Immature natural killer cell (primary cell): ENCODE measurements at places on chromosomes 1 and 21.

DNA sequence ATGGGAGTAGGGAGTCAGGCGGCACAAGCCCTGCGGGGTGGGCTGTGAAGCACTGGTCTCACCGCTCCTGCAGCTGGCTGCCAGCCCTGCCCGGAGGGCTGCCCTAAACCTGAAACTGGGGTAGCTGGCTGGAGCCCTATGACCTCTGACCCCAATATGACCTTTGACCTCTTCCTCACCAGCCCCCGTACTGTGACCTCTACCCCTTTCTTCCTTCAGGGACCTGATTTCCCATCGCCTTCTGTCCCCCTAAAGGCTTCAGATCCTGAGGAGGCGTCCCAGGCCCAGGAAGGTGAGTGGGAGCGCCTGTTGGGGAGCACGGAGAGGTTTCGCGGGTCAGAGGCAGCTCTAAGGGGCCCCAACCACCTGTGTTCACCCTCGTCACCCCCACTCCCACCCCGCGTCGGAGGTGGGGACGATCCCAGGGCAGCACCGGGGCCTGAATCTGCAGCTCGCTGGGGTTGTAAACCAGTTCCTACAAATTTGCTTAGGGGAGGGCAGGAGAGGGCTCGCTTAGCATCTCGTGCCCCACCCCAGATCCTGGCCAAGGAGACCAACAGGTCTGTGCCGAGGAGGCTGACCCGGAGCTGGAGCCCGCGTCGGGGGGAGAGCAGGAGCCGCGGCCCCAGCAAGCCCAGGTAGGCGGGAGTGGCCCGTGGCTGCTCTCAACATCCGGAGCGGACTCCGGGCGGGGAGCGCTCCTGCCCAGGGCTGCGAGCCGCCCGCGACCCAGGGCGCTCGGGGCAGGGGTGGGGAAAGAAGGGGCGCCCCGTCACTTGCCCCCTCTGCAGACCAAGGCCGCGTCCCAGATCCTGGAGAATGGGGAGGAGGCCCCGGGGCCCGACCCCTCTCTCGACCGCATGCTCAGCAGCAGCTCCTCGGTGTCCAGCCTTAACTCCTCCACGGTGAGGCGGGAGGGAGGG, 7.3 kb downstream of the SYTL1 start:
- peak; percentile 35 for DNase-seq

DNA sequence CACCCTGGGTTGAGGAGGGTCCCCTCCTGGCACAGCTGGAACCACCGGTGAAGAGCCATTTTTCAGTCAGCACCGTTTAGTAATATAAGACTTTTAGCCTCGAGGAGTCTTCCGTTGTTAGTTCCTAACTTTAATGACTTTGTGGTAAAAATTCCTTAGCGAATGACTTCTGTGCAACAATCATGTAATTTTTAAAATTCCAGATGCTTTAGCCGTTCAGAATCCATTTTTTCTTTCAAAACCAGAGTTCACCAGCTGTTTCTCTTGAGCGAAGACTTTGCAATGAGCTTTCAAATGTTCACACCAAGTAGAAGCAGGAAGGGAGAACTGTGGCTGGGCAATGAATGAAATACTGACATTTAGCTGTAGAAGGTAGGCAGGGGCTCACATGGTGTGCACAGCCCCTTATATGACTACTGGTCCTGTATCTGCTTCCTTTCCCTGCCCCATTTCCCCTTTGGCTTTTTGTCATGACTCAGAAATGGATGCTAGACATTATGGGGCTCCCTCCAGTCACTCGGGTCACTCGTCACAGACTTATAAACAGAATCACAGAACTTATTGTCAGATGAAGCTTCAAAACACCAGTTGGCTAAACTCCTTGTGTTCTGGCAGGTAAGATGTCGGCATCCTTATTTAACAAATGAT, 4.1 kb downstream of the DISC1 start:
- DNase-seq, result no peak

GRCh38 chr1:243842978-243843511, 7.0 kb downstream of the AKT3 start:
- DNase-seq, result no peak

DNA sequence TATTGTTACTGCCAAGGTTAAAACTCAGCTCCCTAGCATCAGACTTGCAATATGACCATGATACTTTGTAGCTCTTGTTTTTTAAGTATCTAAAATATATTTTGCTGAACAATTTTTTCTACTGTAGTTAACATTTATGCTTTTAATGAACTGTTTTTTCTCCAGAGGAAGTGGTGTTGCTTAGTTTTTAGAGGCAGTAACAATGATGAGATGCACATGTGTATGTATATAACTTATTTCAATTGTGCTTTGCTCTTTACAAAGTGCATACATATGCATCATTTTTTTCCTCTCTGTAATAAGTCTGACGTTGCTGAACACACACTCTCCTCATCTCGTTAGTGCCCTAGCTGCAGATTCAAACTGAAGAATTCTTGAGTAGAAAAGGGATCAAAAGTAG, 418.8 kb downstream of the ZP4 start:
- DNase-seq, result no peak

DNA sequence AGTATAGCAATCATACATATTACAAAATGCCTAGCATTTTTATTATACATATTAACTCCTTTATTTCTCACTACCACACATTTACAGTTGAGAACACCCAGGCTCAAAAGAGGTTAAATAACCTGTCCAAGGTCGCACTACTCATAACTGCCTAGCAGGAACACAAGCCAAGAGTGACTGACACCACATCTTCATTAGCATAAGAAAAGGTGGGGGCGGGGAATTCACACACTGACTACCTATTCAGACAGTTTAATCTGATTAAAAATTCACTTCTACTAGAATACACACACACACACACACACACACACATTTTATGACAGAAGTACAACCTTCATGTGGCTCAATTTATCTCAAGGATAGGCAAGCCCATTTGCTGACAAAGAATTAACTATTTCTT, 77.8 kb upstream of the CACHD1 start:
- DNase-seq, result no peak

DNA sequence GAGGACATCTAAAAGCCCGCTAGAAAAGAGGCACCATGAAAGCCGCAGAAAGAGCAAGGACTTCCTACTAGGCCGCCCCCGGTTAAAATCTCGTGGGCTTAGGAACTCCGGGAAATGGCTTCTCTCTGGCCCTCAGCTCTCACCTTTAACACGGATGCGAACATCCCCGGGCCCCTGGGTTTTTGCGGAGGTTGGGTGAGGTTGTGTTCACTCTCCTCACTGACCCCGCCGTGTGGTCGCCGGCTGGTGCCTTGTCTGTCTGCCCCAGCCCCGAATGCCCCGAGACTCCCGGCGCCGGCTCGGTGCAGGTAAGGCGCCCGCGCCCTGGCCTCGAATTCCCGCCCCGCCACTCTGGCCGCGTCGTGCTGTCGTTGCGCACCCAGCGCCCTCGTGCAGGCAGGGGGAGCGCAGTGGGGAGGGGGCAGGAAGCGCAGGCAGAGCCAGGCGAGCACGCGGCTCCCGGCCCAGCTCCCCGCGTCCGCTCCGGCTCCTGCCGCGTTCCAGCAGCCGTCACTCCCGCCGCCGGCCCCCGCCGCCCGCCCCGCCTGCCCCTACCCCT, at the start of gene SHISAL2A:
TSS of gene SHISAL2A (plus strand) at position 437 of the 559 bp plus-strand sequence. CDS start 326 bp downstream, outside the sequence.
- peak; percentile 74 for DNase-seq

- no peak for DNase-seq
Observed at GRCh38 chr1:20652300-20652699, 8.9 kb downstream of the DDOST start.

DNA sequence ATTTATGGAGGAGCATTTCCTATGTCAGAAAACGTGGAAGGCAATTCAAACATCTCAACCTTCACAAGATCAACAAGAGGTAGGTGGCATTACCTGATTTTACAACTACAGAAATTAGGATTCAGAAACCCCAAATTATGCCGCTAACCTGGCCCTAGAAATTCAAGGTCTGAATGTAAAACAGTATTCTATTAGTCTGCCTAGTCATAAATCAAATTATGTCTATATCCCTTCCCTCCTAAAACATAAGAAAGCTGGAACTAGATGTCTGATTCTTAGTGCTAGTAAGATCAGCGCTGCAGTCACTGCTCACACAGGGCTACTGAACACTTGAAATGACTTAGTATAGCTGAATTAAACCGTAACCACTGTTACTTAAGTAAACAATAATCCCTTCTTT, 1.4 kb downstream of the TOMM20 start:
- DNase-seq, result no peak
